ENCODE measurements at places on chromosomes 1 and 21.

- no peak for DNase-seq
Observed at GRCh38 chr1:167175901-167176300, 44.8 kb upstream of the POU2F1 start.

- DNase-seq, result no peak
Observed at GRCh38 chr1:18157968-18158367, 50.4 kb downstream of the IGSF21 start.

GRCh38 chr1:41901551-41901950 is 17.2 kb downstream of the HIVEP3 start:
- DNase-seq, result no peak

GRCh38 chr1:183734543-183735036 is 70.3 kb upstream of the RGL1 start:
- DNase-seq, result no peak

- DNase-seq, result no peak
Observed at GRCh38 chr1:221815660-221816059, 73.8 kb upstream of the DUSP10 start.

GRCh38 chr1:28449904-28450303 is 55.9 kb upstream of the RCC1 start:
- no peak for DNase-seq

- DNase-seq, result peak; percentile 76
Observed at GRCh38 chr21:44801468-44802395, at the start of gene UBE2G2. UBE2G2 (minus strand) TSS chr21:44801820; CDS start chr21:44801748, 72 bp downstream.

- peak; percentile 58 for DNase-seq
Observed at GRCh38 chr1:45018599-45019230, 6.7 kb downstream of the UROD start.

GRCh38 chr1:10710489-10710888 is 86.0 kb downstream of the CASZ1 start:
- DNase-seq, result no peak

DNA sequence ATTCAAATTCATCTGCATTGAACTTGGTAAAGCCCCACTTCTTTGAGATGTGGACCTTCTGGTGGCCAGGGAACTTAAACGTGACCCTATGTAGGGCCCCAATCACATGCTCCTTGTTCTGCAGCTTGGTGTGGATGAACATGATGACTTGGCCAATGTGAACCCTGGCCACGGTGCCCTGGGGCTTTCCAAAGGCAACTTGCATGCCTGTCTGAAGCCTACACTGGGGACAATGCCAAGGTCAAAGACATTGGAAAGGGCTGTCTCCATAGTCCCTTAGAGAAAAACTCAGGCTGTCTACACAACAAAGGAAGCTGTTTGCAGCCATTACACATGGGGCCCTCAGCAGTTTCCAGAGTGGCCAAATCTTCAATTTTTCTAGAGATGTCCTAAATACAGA is 8.9 kb upstream of the VPS13D start:
- no peak for DNase-seq

GRCh38 chr1:219427403-219427802 is 185.5 kb downstream of the ZC3H11B start:
- DNase-seq, result no peak

- DNase-seq, result no peak
Observed at GRCh38 chr1:41465741-41466140, 18.7 kb downstream of the EDN2 start.

DNA sequence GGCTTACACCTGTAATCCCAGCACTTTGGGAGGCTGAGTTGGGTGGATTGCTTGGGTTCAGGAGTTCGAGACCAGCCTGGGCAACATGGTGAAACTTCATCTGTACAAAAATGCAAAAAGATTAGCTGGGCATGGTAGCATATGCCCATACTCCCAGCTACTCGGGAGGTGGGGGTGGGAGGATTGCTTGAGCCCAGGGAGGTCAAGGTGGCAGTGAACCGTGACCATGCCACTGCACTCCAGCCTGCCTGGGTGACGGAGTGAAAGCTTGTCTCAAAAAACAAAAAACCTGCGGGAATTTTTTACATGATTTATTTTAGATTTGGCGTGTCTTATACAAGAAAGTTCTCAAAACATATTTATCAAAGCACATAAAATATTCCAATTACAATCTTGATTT is 27.8 kb upstream of the MTR start:
- DNase-seq, result no peak

GRCh38 chr1:165365341-165365740 is 8.8 kb upstream of the LMX1A start:
- no peak for DNase-seq

DNA sequence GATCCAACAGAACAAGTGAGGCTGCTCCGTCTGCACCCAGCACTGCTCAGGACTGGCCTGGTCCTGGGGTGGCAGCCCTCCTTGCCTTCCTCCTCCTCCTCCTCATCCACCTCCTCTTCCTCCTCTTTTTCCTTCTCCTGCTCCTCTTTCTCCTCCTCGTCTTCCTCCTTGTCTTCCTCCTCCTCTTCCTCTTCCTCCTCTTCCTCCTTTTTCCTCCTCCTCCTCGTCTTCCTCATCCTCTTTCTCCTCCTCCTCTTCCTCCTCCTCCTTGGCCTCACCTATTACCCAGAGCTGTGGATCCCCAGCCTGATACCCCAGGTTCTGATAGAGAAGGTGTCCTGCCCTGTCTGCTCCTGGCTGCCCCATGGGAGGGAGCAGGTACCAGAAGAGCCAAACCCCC is 16.6 kb upstream of the MFN2 start:
- no peak for DNase-seq

- DNase-seq, result no peak
Observed at GRCh38 chr1:219773775-219774174, 154.6 kb downstream of the SLC30A10 start.

- no peak for DNase-seq
Observed at GRCh38 chr1:147379889-147380288, 137.4 kb downstream of the CHD1L start.

- DNase-seq, result no peak
Observed at GRCh38 chr1:182406012-182406411, 5.5 kb upstream of the TEDDM1 start.

DNA sequence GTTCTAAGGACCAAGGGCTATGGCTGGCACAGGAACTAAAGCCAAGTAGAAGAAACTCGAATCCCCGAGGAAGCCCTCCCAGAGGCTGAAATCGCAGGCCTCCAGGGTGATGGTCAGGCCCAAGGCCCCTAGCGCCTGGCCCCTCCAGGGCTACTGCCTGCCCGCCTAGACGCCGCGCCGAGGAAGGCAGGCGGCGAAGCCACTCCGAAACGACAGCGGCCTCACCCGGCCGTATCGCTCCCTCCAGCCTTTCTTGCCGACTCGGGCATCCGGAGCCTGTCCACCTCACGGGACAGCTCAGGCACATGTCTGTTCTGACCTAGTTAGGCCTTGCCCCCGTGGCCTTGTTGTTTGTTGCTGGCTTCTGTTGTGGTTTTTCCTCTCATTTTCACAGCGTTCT is 9.7 kb upstream of the LHX8 start:
- no peak for DNase-seq

DNA sequence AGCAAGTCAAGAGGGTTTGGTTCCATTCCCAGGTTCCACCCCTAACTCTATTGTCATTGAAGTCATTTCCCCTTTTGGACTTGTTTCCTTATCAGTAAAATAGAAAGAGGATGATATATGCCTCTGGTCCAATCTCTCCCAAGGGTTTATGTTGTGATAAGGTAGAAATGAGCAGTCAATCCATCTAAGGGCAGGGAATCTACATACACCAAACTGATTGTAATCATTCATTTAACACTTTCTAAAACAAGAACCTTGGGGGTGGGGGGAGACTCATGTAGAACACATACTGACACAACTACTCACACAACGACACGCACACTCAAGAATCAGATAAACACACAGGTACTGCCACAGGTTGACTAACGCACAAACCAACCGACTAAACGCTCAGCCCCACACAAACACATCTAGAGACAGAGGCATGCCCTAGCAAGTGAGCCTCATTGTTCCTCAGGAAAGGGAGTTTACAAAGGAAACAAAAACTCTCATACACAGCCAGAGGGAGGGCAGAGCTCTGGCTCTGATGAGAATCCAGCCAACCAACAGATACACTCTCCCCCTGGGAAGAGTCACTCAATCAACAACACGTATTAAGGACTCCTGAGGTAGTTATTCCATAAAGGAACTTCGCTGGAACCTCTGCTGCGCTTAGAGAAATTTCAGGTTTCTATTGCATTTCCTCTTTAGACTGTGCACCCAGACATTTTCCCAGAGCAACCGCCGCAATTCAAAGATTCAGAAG is 1.0 kb downstream of the F11R start:
- DNase-seq, result peak; percentile 75

- no peak for DNase-seq
Observed at GRCh38 chr1:171717062-171717718, 24.7 kb downstream of the VAMP4 start.

DNA sequence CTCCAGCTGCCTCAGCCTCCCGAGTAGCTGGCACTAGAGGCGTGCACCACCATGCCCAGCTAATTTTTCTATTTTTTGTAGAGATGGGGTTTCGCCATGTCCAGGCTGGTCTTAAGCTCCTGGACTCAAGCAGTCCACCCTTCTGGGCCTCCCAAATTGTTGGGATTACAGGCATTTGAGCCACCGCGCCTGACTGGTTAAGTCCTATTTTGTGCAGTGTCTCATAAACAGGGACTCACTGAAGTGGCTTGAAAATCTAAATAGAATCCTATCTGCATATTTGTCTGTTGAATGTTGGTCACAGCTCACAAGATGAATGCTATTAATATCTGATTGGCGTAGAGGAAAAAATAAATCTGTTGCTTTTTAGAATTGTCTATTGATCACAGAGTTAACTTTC is 5.9 kb upstream of the CHAF1B start:
- no peak for DNase-seq

DNA sequence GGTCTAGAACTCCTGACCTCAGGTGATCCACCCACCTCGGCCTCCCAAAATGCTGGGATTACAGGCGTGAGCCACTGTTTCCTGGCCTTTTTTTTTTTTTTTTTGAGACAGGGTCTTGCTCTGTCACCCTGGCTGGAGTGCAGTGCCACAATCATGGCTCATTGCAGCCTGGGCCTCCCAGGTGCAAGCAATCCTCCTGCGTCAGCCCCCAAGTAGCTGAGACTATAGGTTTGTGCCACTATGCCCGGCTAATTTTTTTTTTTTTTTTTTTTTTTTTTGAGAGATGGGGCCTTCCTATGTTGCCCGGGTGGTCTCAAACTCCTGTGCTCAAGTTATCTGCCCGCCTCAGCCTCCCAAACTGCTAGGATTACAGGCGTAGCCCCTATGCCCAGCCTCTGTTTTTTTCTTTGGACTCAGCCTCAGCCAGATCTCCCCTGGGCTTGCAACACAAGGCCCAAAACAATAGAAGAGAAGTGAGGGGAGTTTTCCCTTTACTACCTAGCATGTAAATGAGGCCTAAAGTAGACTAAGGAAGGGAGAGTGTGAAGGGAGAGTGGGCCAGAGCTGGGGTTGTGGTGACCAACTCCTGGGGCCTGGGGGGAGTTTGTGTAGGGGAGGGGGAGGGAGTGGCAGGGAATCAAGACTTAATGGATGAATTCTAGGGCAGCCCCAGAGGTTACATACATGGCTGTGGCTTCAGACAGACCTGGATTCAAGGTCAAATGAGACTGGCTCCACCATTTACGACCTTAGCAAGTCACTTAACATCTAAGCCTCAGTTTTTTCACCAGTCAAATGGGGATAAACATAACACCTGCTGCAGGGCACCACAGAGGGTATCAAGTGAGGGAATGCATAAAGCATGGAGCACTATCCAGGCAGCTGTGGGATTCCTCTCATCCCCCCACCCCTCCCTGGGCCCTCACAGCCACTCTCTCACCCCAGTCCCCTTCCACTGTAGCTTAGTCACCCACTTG is 1.6 kb upstream of the CD52 start:
- no peak for DNase-seq

- DNase-seq, result no peak
Observed at GRCh38 chr1:183285256-183285655, 99.2 kb downstream of the LAMC2 start.

- no peak for DNase-seq
Observed at GRCh38 chr1:228837032-228837431, 101.8 kb downstream of the RHOU start.

DNA sequence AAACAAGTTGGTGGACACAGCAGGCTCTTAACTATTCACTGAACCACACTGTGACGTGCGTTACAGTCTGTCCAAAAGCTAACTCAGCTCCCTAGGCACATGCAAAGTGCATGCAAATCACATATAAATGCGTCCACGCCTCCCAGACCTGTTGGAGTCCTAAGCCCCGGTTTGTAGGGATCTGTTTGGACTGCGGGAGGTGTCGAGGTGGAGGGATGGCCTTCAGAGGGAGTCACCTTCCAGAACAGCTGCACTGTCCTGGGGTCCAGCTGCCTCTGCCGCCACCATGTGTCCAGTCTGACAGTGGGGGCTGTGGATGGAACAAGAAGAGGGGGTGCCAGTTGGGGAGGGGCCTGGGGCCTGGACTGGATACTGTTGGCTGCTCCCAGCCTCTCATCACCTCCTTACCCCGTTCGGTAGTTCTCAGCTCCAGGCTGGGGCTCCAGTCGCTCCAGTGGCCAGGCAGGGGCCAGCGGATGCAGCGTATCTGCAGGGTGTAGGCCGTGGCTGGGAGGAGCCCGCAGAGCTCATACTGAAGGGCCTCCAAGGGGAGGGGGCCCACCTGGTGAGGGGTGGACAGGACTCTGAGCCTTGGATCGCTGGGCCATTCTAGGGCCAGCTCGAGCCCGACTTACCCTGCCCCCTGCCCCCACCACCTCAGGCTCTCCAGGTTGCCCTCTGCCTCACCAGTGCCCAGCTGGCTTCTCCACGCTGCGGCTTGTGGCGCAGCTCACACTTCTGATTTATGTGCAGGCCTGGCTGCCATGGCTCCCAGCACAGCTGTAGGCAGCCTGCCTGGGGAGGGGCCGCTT is 7.9 kb upstream of the MRPS15 start:
- no peak for DNase-seq

- no peak for DNase-seq
Observed at GRCh38 chr1:109091078-109091838, 694 bp downstream of the TMEM167B start.

DNA sequence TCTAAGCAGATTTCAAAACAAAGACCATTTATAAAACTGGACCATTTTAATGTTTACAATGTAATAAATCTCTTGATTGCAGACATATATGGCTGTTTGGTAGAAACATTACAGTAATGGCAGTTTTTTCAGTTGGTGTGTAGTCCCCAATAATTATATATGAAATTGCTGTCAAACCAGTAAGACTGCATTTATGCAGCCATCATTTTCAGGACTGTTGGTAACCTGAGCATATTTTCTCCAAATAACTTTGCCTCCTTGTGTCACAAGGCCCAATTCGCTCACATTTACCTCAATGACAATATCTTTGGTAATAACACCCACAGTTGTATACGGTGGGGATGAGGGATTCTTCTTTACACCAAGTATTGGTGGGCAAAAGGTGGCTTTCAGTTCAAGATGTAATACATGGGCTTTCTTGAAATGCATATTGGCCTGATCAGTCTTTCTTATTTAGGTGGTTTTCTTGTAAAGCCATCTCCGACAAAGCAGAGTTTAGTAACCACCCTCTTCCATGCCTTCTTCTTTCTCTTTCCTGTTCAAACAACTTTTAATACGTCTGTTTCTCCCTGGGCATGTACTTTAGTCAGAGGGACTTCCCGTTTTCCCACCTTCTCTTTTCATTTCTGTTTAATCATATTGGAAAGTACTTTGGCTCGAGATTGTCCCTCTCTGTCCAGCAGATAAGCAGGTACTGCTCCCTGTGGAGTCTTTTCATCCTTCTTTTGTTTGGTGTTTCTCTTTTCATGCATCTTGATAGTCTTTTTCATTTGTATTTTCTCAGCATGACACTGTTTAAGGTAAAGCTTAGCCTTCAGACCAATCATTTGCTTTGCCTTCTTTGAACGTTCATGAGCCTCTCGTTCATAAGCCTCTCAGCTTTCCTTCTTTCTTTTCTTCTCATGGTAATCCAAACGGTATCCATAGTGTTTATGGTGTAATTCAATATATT is 30.4 kb downstream of the ATP2B4 start:
- no peak for DNase-seq

GRCh38 chr1:69754521-69754920 is 186.8 kb downstream of the LRRC7 start:
- no peak for DNase-seq

Data from NCI-H2081 (cell line).